ENCODE measurements at places on chromosomes 12 and 14. TPM values are rescaled to one million over a fixed set of nuclear protein-coding genes. Genes with fewer than 3 reads are reported as not detected.
A peak's percentile ranks its signal among the peaks of the same experiment; 100 is the strongest.

Gene IL26
- not detected for total RNA-seq

Gene RTL1
- 0.15 TPM for total RNA-seq

Gene KRT83
- total RNA-seq: not detected

Gene DPPA3
- 0.25 TPM for total RNA-seq

Gene C12orf50
- total RNA-seq: not detected

Gene CLEC2B
- 1.0 TPM for total RNA-seq

Gene NPAS3
- total RNA-seq: 0.25 TPM

Gene SLC25A47
- total RNA-seq: not detected

Gene ATG101
- 19.8 TPM for total RNA-seq

Gene TAS2R8
- 0.22 TPM for total RNA-seq

GRCh38 chr12:66132408-66132807 lies 1.9 kb upstream of the LLPH start:
- no peak for DNase-seq
- no peaks in the 10 kb centered on the region for H3K27me3 ChIP-seq
- H3K4me1 ChIP-seq: peaks cover 9% of the 10 kb centered on the region
- peaks cover 5% of the 10 kb centered on the region for H3K36me3 ChIP-seq

DNA sequence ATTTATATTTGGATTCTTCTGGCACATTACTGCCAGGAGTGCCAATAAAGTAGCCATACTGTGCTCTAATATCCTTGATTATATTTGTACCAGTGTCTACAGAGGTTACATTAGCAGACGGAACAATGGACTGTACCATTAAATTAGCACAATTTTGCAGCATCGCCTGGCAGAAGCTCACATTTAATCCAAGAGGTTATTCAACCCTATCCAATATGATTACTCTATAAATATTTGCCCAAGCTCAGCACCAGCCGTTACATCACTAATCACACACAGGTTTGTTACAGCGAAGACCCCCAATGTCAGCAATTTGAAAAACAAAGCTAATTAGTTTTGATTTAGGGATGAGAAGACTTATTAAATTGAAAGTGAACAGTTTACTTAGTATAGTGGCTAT lies 16.9 kb upstream of the MGST1 start:
- no peaks in the 10 kb centered on the region for H3K27me3 ChIP-seq
- no peak overlapping the region for H3K27ac ChIP-seq
- no peaks in the 10 kb centered on the region for H3K36me3 ChIP-seq
- no peaks in the 10 kb centered on the region for H3K4me1 ChIP-seq
- no peak for DNase-seq

DNA sequence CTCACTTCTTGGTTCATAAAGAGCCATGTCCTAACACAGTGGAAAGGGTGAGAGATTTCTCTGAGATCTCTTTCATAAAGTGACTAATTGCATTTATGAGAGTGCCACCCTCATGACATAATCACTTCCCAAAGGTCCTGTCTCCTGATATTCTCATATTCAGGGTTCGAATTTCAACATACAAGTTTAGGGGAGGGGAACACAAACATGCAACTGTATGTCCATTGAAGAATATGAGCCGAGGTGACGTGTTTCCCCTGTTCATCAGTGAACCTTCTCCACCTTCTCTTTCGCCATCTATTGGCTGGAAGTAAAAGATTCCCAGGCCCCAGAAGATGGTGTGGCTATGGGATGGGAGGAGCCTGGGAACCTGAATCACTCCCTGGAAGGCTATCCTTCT lies 354.2 kb upstream of the ATP2B1 start:
- H3K36me3 ChIP-seq: no peaks in the 10 kb centered on the region
- H3K27ac ChIP-seq: no peak overlapping the region
- peaks cover 9% of the 10 kb centered on the region for H3K4me1 ChIP-seq
- no peak overlapping the region for H3K4me3 ChIP-seq

DNA sequence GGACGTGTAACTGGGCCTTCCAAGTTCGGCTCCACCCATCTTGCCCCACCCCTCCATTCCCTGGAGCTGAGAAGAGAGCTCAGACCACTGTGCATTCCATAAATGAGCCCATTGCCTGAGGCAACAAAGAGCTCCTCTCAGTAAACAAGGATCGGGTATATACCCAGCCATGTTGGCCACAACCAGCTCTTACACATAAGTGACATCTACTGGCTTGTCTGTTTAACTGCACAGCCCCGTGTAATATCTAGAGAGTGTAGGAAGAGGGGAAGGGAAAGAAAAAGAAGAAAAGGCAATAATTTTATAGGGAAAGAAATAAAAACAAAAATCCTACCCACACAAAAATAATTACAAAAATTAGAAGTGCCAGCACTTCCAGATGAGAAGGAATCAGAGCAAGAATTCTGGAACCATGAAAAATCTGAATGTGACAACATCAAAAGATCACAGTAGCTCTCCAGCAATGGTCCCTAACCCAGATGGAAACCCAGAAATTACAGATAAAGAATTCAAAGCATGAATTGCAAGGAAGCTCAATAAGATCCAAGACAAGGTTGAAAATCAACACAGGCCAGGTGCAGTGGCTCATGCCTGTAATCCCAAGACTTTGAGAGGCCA lies 308.1 kb downstream of the RPAP3 start:
- no peaks in the 10 kb centered on the region for H3K27me3 ChIP-seq
- H3K36me3 ChIP-seq: no peaks in the 10 kb centered on the region
- H3K4me1 ChIP-seq: no peaks in the 10 kb centered on the region
- peak; percentile 20 for DNase-seq

- no peak overlapping the region for H3K27ac ChIP-seq
- H3K4me1 ChIP-seq: peaks cover 21% of the 10 kb centered on the region
- no peaks in the 10 kb centered on the region for H3K27me3 ChIP-seq
- no peak overlapping the region for H3K4me3 ChIP-seq
Observed at GRCh38 chr14:100423317-100424010, 100.3 kb downstream of the SLC25A47 start.

DNA sequence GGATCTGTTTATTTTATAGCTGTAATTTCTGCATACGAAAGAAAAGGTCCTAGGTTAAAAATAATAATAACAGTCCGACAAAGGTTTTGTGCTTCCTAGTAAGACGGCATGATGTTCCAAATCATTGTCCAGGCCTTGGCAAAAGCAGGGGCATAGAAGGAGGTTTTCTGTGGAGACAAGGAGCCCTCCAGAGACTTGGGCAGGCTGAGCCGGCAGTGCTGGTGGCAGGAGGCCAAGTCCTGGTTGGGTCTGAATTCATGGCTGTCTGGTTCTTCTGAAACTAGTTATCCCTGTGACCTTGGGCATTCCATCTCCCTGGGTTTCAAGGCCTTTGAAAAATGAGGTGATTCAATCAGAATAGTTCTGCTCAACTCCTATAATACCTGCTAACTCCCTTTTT lies 44.0 kb downstream of the KCNK13 start:
- no peak overlapping the region for H3K27ac ChIP-seq
- no peaks in the 10 kb centered on the region for H3K4me1 ChIP-seq
- no peak for DNase-seq
- H3K27me3 ChIP-seq: no peaks in the 10 kb centered on the region

DNA sequence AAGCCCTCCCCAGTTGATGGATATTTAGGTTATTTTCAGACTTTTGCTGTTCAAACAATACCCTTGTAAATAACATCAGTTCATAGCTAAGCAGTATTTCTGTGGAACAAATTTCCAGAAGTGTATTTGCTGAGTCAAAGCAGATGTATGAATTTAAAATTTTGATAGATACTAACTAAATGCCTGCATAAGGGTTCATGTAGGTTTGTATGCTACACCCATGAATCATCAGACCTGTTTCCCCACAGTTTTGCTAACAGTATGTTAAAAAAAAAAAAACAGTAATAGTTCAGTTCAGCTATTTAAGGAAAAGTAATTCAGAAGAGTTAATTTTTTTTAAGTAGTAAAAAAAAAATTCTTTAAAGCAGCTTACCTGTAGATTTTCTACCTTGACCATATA lies 236.1 kb upstream of the DIO2 start:
- H3K36me3 ChIP-seq: no peaks in the 10 kb centered on the region
- no peak for DNase-seq
- H3K4me1 ChIP-seq: no peaks in the 10 kb centered on the region
- no peak overlapping the region for H3K4me3 ChIP-seq
- no peak overlapping the region for H3K27ac ChIP-seq

- no peak overlapping the region for H3K4me3 ChIP-seq
- DNase-seq: no peak
- no peaks in the 10 kb centered on the region for H3K27me3 ChIP-seq
- no peaks in the 10 kb centered on the region for H3K4me1 ChIP-seq
Observed at GRCh38 chr12:64497484-64497883, 45.6 kb downstream of the TBK1 start.

- no peak overlapping the region for H3K27ac ChIP-seq
- H3K4me3 ChIP-seq: peak overlapping the region; percentile 7
- peak; percentile 92 for DNase-seq
- peaks cover 8% of the 10 kb centered on the region for H3K4me1 ChIP-seq
- peaks cover 61% of the 10 kb centered on the region for H3K27me3 ChIP-seq
- no peaks in the 10 kb centered on the region for H3K36me3 ChIP-seq
Observed at GRCh38 chr14:76352639-76353281, 23.2 kb upstream of the ESRRB start.

DNA sequence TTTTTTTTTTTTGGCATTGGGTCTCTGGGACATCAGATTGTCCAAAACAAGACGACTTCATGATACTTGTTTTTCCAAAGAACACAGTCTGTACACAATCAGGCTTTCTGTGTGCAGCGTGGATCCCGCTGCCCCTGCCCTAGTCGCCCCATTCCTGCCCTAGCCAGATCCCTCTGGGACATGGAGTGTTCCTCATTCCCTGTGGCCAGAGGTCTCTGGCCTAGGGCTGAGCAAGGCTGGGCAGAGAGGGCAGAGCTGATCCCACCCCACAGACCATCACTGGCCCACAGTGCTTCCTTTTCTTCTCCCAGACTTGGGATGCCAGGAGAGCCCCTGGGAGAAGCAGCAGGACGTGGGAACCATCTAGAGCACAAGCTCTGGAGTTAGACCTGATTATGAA lies 20.9 kb upstream of the EIF2B2 start:
- H3K27me3 ChIP-seq: peaks cover 25% of the 10 kb centered on the region
- no peak overlapping the region for H3K4me3 ChIP-seq
- DNase-seq: no peak
- no peaks in the 10 kb centered on the region for H3K36me3 ChIP-seq

DNA sequence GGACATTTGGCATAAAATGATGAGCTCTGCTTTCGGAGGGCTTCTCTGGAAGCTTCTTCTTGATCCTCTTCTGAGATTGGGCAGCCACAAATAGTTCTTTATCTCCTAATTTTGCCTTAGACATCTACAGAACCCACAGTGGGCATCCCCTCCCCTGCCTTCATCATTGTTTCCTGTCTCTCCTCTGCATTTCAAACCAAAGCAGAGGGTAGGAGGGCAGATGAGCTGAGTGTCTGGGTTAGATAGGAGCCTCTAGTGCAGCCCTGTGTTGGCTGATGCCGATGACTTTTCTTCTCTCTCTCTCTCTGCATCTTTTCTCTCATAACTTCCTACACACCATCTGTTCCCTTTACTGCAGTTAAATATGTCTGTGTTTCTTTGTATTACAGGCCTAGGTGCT lies 8.5 kb upstream of the IL26 start:
- H3K27me3 ChIP-seq: no peaks in the 10 kb centered on the region
- H3K4me1 ChIP-seq: peaks cover 5% of the 10 kb centered on the region
- no peak for DNase-seq
- H3K4me3 ChIP-seq: no peak overlapping the region

- no peaks in the 10 kb centered on the region for H3K36me3 ChIP-seq
- H3K27ac ChIP-seq: no peak overlapping the region
- no peak for DNase-seq
- no peaks in the 10 kb centered on the region for H3K27me3 ChIP-seq
Observed at GRCh38 chr12:75116646-75117198, 92.9 kb downstream of the KCNC2 start.

DNA sequence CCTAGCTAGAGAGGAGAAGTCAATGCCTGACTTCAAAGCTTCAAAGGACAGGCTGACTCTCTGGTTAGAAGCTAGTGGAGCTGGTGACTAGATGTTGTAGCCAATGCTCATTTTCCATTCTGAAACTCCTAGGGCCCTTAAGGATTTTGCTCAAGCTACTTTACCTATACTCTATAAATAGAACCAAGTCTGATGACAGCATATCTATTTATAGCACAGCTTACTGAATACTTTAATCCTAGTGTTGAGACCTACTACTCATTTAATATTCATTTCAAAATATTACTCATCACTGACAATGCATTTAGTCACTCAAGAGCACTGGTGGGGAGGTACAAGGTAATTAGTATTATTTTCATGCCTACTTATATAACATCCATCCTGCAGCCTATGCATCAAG lies 137.2 kb upstream of the PELI2 start:
- no peaks in the 10 kb centered on the region for H3K36me3 ChIP-seq
- no peaks in the 10 kb centered on the region for H3K4me1 ChIP-seq
- no peak overlapping the region for H3K27ac ChIP-seq

- H3K27ac ChIP-seq: no peak overlapping the region
- H3K4me3 ChIP-seq: no peak overlapping the region
- no peaks in the 10 kb centered on the region for H3K4me1 ChIP-seq
- H3K36me3 ChIP-seq: no peaks in the 10 kb centered on the region
Observed at GRCh38 chr12:52434760-52435530, 774 bp upstream of the KRT75 start.

DNA sequence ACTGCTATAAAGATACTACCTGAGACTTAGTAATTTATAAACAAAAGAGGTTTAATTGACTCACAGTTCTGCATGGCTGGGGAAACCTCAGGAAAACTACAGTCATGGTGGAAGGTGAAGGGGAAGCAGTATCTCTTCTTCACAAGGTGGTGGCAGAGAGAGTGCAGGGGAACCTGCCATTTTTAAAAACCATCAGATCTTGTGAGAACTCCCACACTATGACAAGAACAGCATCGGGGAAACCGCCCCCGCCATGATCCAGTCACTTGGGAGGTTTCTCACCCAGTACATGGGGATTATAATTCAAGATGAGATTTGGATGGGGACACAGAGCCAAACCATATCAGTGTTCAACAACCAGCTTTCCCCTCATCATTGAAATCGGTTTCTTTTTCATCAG lies 49.9 kb downstream of the AEBP2 start:
- H3K4me1 ChIP-seq: no peaks in the 10 kb centered on the region
- H3K4me3 ChIP-seq: no peak overlapping the region
- H3K36me3 ChIP-seq: peaks cover 3% of the 10 kb centered on the region
- no peaks in the 10 kb centered on the region for H3K27me3 ChIP-seq

DNA sequence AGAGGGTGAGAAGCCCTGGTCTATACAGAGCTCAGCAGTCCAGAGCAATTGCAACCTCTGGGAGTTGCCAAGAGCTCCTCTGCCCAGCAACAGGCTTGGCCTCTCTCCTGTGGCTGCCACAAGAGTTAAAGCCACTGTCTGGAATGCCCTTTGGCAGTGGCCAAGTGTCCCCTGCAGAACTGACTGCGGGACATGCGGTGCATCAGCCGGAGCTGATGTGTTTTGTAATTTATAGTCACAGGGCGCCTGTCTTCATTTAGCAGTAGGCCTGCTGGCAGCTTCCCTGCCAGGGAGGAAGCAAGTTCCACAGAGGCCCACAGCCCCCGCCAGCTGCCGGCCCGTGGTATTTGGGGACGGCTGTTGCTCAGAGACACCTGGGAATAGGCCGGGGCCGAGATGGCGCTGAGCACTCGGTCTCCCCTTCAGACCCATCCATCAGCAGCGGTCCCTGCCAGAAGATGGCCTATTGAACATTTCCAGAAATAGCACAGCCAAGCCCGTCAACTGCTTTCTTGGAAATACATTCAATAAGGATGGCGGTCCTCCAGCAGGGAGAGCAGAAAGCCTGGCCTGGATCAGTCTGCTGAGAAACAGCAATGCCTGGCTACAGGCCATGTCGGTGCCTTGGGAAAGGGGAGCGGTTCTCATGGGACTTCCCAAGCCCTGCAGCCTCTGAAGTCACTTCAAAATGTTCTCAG lies 217.4 kb downstream of the CRADD start:
- peaks cover 17% of the 10 kb centered on the region for H3K4me1 ChIP-seq
- no peak overlapping the region for H3K27ac ChIP-seq
- H3K27me3 ChIP-seq: no peaks in the 10 kb centered on the region
- no peak for DNase-seq
- H3K4me3 ChIP-seq: no peak overlapping the region
- no peaks in the 10 kb centered on the region for H3K36me3 ChIP-seq
